ENCODE measurements at places on chromosomes 5 and 9.

GRCh38 chr9:34430843-34431437 lies 27.4 kb downstream of the FAM219A start:
- H3K27me3 ChIP-seq = no peaks in the 10 kb centered on the region
- H3K4me1 ChIP-seq = peaks cover 13% of the 10 kb centered on the region
- no peak overlapping the region for H3K27ac ChIP-seq
- H3K4me3 ChIP-seq = no peak overlapping the region
- H3K36me3 ChIP-seq = peaks cover 5% of the 10 kb centered on the region

DNA sequence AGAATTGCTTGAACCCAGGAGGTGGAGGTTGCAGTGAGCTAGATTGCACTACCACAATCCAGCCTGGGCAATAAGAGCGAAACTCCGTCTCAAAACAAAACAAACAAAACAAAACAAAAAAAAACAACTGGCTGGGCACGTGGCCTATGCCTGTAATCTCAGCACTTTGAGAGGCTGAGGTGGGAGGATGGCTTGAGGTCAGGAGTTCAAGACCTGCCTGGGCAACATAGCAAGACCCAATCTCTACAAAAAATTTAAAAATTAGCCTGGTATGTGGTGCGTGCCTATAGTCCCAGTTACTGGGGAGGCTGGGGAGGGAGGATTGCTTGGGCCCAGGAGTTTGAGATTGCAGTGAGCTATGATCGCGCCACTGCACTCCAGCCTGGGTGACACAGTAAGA lies 23.3 kb upstream of the WDR5 start:
- H3K27me3 ChIP-seq = no peaks in the 10 kb centered on the region
- H3K4me3 ChIP-seq = no peak overlapping the region
- no peaks in the 10 kb centered on the region for H3K36me3 ChIP-seq
- DNase-seq = no peak
- no peaks in the 10 kb centered on the region for H3K4me1 ChIP-seq

GRCh38 chr5:165714598-165714997 lies 2209.2 kb downstream of the MAT2B start:
- H3K27ac ChIP-seq = no peak overlapping the region
- H3K36me3 ChIP-seq = no peaks in the 10 kb centered on the region
- no peaks in the 10 kb centered on the region for H3K27me3 ChIP-seq
- DNase-seq = no peak

- no peaks in the 10 kb centered on the region for H3K27me3 ChIP-seq
- H3K27ac ChIP-seq = no peak overlapping the region
- H3K36me3 ChIP-seq = no peaks in the 10 kb centered on the region
- H3K4me3 ChIP-seq = no peak overlapping the region
- DNase-seq = no peak
- no peaks in the 10 kb centered on the region for H3K4me1 ChIP-seq
Observed at GRCh38 chr9:19473605-19474004, 64.8 kb downstream of the ACER2 start.

DNA sequence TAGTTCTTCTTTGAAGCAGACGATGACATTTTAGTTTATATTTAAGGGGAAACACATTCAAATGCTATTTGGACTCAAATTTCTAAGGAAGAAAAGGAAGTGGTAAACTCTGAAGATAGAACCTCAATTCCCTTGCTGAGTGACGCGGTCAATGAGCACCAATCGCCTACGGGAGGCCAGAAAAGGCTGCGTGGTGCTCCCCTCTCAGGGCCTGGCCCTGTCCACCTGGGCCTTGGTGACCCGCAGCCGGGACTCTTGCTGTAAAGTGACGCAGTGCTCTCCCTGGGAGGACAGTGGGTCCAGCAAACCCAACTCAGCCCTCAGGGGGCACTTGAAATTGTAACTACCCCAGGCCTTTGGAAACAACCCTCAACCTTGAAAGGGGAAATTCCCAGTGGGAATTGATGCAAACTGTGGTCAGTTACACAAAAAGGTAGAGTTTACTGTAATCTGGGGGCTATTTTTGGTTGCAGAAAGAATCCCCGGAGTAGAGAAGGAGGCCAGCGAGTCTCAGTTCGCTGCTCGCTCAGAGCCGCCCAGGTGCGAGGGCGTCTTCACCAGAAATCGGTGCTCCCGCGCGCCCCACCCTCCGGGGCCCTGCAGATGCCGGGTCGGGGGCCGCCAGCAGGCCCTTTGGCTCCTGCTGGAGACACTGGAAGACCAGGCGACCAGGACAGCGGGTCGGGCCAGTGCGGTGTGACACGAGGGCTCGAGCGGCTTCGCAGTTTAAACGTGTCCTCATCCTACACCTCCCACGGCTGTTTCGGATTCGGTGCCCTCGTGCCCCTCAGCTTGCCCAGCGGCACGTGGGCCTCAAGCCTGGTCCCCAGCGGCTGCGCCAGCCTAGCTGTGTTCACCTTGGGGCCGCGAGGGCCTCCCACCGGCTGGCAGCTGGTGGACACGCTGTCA lies 1.4 kb upstream of the ANKRD33B start:
- H3K4me3 ChIP-seq = no peak overlapping the region
- H3K27ac ChIP-seq = no peak overlapping the region
- H3K4me1 ChIP-seq = peaks cover 5% of the 10 kb centered on the region
- H3K36me3 ChIP-seq = no peaks in the 10 kb centered on the region
- H3K27me3 ChIP-seq = peaks cover 27% of the 10 kb centered on the region
- DNase-seq = no peak

All from lung (tissue), 17 donors.